Mesothelial cell of epicardium (in vitro differentiated cells): ENCODE measurements at places on chromosomes 5 and 9.

DNA sequence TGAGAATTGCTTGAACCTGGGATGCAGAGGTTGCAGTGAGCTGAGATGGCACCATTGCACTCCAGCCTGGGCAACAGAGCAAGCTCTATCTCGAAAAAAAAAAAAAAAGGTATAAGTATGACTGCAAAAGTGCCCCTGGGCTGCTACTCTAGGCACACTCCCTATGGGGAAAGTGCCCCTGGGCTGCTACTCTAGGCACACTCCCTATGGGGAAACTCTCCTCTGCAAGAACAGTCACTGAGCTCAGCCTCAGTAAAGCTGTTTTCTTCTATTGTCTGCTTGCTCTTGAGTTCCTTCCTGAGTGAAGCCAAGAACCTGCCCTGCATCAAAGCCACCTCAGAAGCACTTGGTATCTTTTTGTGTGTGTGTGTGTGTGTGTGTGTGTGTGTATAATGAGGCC is 20.9 kb upstream of the TENT2 start:
- no peaks in the 10 kb centered on the region for H3K36me3 ChIP-seq
- DNase-seq, result no peak
- no peak overlapping the region for H3K27ac ChIP-seq
- peaks cover 3% of the 10 kb centered on the region for H3K4me1 ChIP-seq

DNA sequence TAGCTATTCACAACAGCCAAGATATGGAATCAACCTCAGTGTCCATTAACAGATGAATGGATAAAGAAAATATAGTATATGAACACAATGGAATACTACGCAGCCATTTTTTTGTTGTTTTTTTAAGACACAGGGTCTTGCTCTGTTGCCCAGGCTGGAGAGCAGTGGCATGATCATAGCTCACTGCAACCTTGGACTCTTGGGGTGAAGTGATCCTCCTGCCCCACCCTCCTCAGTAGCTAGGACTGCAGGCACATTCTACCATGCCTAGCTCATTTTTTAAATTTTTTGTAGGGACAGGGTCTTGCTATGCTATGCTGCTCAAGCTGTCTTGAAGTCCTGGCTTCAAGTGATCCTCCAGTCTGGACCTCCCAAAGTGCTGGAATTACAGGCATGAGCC is 38.5 kb downstream of the CERT1 start:
- no peaks in the 10 kb centered on the region for H3K4me1 ChIP-seq
- DNase-seq, result no peak
- H3K4me3 ChIP-seq, result no peak overlapping the region
- H3K27me3 ChIP-seq, result no peaks in the 10 kb centered on the region
- no peak overlapping the region for H3K27ac ChIP-seq
- peaks cover 33% of the 10 kb centered on the region for H3K36me3 ChIP-seq

DNA sequence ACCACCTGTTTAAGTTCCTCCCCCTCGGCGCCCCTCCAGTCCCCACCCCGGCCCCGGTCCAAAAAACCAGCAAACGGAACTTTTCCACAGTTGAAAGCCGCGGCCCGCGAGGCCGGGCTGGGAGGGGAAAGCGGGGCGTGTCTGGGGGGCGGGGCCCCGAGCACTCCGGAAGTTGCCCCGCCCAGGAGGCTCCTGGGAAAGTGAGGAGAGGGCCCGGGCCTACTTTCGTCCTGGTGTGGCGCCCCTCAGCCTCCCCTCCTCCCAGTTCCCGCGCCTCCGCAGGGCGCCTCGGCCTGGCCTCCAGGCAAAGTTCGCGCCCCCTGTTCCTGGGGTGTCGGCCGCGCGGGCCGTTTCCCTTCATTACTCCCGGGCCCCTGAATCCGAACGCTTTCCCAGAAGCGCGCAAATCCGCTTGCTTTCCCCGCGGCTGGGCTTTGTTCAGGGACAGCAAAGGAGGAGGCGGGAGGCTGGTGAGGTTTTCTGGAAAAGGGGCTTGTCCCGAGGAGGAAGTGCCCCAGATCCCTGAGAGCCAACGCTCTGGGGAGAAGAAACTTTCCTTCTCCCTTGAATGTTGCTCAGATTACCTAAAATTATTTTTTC is 4.5 kb upstream of the DMRT3 start:
- no peak overlapping the region for H3K27ac ChIP-seq
- peaks cover 96% of the 10 kb centered on the region for H3K27me3 ChIP-seq
- H3K4me1 ChIP-seq, result peaks cover 44% of the 10 kb centered on the region
- H3K36me3 ChIP-seq, result no peaks in the 10 kb centered on the region
- H3K4me3 ChIP-seq, result peak overlapping the region; percentile 50
- DNase-seq, result peak; percentile 48

GRCh38 chr5:32131604-32132003 is 42.5 kb downstream of the GOLPH3 start:
- no peak overlapping the region for H3K4me3 ChIP-seq
- no peak overlapping the region for H3K27ac ChIP-seq
- H3K27me3 ChIP-seq, result no peaks in the 10 kb centered on the region
- peaks cover 15% of the 10 kb centered on the region for H3K36me3 ChIP-seq
- peaks cover 14% of the 10 kb centered on the region for H3K4me1 ChIP-seq
- DNase-seq, result no peak
